ENCODE measurements at places on chromosomes 3 and 15.

GRCh38 chr3:101548527-101549105 is 13.1 kb upstream of the TRMT10C start:
- no peak for DNase-seq

DNA sequence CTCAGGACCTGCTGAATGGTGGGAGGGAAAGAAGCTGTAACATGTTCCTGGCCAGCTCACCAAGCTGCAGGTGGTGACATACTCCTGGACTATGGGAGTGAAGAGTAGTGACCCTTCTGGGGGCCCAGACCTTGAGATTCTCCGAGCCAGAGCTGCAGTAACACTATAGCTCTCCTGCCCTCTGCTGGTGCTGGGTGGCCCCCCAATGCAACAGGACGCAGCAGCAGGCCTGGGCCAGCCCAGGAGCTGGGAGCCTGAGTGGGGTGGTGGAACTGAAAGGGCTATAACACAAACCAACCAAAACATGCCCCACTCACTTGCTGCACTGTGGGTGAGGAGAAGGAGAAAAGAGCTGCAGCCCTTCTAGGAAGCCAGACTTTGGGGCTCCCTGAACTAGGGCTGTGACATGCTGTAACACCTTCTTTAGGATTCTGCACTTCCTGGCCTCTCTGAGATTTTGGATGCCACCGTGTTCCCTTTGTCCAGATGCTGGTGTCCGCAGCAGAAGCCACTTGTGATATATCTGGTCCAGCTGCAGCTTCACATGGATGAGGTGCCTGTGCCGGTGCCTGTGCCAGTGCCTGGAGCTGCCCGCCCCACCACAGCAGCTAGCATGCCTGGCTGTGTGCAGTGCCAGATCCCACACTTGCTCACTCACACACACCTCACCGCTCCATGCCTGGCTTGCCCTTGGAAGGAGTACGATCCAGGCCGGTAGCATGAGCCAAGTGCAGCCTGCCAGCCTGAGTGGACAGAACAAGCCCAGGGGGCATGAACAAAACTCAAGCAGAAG is 636.8 kb upstream of the KCNMB2 start:
- no peak for DNase-seq

DNA sequence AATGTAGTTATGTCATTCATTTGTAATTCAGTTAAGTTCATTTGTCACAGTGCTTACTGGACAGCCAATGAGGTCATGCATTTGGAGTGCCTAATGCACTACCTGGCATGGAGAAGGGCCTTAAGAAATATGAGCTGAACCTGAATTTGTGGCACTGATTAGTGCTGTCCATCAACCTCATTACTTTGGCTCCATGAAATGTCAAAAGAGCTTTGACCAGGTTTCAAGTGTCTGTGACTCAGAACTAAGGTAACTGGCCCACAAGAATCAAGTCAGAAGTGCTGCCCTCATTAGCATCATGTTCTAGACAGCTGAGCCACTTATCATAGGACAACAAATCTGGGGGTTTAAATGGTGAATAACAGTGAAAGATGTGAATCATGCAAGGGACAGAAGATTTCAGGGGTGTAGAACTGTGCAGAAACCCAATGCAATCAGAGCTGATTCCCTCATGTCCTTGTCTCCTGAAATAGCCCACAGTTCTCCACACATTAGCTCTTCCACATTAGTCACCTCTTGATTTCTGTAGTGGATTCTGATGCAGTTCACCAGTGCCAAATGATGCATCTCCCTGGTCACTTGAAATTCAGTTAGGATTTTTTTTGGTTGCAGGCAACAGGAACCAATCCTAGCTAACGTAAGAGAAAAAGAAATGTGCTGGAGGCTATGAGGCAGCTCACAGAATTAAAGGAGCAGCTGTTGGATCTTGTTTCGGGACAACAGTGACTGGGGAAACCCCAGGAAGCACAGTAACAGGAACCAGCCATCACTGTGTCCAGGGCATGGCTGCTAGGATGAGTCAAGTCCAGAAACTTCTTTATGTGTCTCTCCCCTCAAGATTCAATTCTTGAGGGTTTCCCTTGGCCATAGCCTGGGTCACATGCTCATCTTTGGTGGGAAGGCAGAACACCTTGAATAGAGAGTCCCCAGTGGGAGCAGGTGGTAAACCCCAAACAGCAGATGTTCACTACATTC is 38.7 kb downstream of the CHST2 start:
- DNase-seq = no peak

GRCh38 chr15:60721707-60722106 is 242.8 kb upstream of the ICE2 start:
- no peak for DNase-seq

DNA sequence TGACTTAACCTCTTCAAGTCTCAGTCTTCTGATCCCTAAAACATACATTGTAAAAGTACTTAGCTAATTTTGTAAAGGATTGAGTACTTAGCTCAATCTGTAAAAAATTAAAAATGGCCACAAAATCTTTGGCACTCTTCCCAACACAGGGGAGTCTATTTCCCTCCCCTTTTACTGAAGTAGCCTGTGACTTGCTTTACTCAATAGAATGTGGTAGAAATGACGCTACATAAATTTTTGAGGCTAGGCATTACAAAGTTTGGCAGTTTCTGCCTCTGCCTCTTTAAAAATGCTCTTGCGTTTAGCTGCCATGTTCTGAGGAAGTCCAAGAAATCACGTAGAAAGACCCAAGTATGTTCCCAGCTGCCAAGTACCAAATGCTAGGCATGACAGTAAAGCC is 80.2 kb downstream of the CBLB start:
- no peak for DNase-seq

DNA sequence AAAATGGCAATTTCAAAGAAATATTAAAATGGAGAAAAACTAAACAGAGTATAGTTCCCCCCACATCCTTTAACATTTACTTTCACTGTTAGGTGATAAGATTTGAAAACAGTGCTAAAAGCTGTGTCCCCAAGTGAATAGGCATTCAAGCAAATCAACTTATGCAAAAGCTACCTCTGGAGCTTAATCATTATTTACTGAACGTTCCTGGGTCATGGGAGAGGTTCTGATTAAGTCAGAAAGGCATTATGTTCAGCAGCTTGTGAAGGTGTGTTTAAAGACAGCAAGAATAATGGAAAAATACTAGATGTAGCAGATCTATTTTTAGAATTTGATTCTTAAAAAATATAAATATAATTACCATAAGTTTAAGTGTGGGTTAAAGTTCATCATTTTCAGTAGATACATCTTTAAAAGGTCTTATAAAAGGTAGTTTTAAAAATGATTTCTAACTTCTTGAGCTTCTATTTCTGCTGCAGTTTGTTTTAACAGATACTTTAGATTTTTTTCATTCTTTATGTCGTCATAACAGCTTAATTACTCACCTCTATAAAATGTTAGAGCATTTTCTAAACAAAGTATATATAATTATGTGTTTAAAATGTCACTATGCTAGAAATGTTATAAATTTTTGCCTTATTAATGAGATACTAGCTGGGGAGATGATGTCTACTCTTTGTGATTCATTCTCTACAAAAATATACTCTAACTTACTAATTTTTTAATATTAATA is 127.9 kb downstream of the MITF start:
- no peak for DNase-seq

- DNase-seq = no peak
Observed at GRCh38 chr3:98014268-98014585, 20.9 kb downstream of the GABRR3 start.

DNA sequence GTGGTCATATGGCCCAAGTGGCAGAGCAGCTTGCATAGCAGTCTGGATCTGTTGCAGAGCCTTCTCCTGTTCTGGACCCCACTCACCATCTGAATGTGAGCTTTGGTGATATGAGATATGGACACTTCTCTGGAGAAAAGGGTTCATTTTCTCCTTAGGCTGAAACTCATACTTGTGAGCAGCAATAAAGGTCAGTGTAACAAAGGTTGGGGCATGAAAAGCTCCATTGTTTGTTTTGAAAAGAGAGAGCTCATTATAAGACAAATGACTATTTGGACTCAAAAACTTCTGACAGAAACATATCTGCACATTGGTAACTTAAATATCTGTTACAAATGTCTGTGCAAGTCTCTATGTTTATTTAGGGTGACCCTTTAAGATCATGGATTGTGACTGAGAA is 517.3 kb downstream of the MFSD1 start:
- no peak for DNase-seq

GRCh38 chr3:194046995-194047645 is 88.8 kb upstream of the HES1 start:
- no peak for DNase-seq

- no peak for DNase-seq
Observed at GRCh38 chr3:189792046-189792929, 161.1 kb downstream of the TP63 start.

DNA sequence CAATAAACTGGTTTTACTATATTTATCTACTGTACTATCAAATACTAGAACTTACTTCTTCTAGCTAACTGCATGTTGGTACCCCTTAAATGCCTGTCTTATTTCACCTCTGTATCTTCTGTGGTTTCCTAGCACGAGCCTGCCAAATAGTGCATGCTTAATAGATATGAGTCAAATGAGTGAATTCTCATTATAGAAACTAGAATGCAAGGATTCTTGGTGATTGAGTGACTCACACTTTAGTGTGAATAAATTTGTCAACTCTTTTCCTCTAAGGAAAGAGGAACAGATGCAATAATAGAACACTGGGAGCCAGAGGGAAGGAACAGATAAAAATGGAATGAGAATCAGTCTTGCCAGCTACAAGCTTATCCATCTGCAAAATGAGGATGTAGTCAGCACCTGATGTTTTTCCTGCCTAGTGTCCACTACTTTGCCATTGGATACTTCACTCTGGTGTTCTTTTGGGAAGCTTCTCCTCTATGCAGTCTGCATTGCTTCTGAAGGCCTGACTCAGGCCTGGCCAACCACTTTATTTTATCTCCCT is 189.1 kb upstream of the CADPS start:
- DNase-seq = no peak

GRCh38 chr3:118146658-118147375 is 887.8 kb downstream of the IGSF11 start:
- no peak for DNase-seq

GRCh38 chr3:181578743-181579142 is 133.0 kb upstream of the SOX2 start:
- no peak for DNase-seq
